EH (cell line): ENCODE measurements at places on chromosomes 6 and 20.

- no peak for DNase-seq
These were observed 11.8 kb downstream of the CASS4 start for GRCh38 chr20:56423886-56424285.

DNA sequence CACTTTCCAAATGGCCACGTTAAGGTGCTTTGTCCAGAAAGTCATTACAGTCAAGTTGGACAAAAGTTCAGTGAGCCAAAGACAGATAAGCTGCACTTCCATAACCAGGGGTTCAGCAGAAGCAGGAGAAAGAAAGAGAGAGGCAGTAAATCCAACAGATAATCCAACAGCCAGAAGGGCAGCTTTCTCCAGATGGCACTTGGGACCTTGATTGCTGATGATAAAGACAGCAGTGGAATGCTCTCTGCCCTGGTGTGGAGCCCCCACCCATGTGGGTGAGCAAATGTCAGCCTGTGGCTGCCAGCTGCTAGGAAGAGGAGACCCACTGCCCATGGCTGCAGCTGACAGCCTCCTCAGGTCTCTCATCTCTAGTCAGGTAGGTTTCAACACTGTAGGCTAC lies 18.7 kb upstream of the NRSN1 start:
- DNase-seq = no peak

DNA sequence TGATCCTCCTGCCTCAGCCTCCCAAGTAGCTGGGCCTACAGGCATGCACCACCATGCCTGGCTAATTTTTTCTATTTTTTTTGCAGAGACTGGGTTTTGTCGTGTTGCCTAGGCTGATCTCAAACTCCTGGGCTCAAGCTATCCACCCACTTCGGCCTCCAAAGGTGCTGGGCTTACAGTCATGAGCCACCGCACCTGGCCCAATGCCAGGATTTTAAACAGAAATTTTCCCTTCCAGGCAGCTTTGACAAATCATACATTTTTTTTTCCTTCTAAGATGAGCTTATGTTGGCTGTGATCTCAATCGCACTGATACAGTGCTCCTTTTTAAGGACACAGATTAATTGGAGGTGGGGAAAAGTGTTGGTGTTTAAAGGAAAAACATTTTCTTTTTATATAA lies 73.2 kb upstream of the CD2AP start:
- no peak for DNase-seq

DNA sequence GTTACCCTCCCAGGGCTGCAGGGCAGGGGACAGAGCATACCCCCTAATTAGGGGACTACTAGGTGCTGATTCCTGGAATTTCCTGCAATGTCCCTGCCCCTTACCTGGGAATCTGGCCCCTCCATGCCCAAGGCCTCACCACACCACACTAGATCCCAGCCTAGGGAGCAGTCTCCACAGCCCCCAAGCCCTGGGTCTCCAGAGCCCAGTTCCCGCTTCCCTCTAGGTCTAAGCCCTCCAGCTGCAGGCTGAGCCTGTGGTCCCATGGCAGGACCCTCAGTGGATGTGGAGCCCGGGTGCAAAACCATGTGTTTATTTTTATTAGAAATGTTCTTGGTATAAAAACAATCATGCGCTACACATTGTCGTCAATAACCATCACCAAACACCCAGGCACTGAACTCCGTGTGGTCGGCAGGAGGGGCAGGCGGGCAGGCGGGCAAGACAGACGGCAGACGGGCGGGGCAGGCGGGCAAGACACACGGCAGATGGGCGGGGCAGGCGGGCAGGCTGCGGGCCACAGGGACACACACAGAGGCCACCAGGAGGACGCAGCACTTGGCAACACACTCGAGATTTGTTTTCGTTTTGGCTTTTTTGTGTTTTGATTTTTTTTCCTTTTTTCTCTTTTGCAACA lies 124.2 kb downstream of the GRM4 start:
- no peak for DNase-seq

DNA sequence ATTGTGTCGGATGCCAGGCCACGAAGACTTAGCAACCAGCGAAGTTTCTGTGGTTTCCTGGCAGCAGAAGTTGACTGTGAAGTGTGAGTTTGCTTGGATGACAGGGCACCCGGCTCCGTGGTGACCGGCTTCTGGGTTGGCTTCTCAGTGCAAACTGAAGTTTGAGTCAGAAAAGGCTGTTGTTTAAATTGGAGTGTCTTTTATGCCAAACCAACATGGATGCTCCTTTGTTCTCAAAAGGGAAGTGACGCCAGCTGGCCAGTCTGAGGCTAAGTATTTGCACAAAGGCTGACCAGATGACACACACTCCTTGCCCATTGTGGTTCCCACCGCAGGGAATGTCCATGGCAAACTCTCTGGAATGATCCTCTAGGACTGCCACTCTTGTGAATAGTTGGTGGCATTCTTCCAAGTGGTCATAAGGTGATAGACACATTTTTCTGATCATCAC lies 164.8 kb upstream of the QKI start:
- no peak for DNase-seq

DNA sequence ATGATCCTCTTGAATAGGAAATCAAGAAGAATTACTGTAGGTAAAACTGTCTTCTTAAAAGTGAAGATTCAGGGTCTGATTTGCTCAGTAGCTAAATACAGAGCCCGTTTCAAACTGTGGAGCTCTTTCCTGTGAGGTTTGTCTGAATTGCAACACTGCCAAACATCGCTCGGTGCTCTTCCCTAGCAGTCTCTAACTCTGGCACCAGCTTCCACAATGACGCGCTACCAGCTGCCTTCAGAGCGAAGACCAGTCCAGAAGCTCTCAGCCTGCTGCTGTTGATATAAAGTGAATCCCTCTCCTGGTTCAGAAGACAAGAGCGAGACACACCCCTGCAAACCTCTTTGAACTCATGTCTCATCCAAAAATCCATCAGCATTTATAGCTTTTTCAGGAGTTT lies 447.0 kb downstream of the LMBRD1 start:
- no peak for DNase-seq

GRCh38 chr6:160130729-160131484 lies 9.3 kb downstream of the SLC22A1 start:
- DNase-seq = no peak

DNA sequence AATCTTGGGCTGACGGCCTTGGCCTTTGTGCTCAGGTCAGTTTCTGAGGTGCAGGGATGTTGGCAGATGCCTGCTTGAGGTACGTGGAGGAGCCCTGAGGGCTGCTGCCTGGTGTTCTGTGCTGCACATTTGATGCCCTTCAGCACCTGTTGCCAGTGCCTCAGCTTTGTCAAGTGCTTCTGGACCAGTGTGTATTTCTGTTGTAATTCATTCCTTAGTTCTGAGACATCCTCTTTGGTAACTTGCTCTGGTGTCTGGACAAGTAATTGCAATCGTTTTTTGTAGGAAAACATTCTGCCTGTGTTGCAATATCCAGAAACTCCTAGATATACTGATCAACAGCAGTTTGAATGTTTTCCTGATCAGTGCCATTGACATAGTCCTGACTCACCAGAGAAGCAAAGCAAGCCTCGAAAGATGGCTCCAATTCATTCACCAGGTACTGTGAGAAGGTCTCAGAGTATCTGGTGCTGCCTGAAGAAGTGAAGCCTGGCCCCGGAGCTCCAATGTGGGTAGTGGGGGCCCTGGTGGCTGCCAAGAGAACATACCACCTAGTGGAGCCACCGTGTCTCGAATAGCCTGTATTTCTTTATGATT lies 26.7 kb downstream of the ZNF337 start:
- DNase-seq = peak; percentile 74

DNA sequence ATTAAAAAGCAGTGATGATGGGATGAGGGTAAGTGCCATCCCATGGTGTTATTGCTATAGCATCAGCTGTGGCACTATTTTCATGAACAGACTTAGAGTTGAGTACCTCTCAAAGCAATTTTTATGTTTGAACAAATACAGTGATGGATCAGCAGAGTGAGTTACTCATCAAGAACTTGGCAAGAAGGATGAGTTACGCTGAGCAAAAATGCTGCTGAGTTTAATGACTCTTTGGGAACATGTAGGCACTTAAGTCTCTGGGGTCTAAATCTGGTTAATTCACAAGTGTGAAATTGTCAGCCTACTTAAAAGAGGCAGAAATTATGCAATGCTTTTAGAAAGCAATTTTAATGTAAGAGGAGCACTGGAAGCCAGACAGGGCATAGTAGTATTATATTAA lies 78.5 kb upstream of the AHI1 start:
- peak; percentile 77 for DNase-seq

DNA sequence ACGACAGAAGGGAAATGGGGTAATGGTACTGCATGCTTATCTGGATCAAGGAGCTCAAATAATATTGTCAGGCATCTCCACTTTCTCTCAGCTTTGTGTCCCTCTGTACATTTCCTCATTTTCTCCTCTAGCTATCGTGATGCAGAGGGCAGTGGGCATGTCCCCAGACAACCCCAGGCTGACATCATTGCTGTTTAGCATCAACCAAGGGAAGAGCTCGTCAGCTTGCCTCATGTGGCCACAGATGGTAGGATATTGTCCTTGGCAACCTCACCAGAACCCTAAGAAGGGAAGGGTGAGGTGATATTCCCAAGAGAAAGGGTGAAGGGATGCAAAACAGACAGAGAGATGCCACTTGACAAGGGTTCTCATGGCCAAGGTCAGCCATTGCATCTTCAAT lies 58.3 kb downstream of the MAFB start:
- DNase-seq = no peak

DNA sequence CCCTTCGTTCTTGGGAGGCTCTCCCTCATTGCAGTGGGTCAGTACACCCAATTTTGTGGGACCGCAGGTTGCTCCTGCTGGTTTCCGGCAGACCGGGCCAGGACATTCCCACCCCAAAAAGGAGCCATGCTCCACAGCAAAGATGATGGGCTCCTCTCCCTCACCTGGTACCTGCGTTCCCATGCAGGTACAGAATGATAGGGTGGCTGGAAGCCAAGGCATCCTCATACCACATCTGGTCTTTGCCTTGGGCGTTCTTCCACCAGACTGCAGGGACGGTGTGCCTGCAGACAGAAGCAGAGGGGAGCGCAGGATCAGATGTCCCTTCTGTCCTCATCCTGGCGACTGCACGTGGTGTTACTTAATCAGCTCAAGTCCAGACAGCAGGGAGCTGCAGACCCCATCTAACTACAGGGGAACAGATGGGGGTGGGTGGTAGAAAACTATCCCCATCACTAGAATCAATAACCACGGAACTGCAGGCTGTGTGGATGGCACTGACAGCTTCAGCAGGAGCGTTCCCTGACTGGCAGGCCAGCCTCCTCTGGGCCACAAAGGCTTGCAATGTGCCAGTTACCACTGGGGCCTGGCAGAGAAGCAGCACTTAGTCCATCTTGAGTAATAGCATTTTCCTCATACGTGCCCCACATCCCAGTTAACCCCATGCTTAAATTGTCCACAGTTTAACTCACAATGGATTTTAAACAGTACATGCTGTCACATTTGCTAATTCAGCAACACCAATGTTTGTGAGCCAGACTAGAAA lies 70.4 kb downstream of the ABHD12 start:
- DNase-seq = no peak

DNA sequence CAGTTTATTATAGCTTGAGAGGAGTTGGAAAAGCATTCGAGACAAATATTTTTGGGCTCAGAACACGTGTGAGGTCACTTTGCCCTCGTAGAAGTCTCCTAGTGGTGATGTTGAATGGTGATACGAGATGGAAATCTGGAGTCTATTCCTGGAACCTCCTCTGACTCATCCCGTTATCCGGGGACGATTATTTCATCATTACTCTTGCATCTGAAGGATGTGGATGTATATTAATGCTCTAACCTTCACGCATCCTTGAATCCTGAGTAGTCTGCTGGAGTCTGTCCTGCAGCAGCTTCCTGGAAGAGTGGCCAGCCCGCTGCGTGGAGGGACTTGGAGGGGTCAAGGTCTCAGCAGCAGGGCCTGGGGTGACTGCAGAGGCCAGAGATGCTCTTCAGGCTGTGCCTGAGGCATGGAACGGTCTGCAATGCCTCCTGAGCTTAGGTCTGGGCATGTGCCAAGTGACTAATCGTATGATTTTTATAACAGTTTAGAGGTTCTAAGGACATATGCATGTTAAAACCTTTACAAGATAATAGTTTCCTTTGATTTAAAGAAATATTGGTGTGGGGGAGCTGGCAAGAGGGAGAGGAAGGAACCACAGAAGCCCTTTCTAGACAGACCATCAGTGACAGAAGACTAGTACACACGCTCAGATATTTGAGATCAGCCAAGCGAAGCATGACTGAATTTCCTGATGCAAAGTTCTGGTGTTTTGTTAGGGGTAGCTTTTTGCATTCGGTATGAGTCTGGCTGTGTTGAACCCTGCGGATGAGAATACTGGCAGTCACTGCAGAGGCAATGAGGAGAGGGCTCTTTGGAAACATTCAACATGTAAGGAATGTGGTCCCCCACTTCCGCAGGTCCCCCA lies 400.2 kb downstream of the QKI start:
- DNase-seq = peak; percentile 97

DNA sequence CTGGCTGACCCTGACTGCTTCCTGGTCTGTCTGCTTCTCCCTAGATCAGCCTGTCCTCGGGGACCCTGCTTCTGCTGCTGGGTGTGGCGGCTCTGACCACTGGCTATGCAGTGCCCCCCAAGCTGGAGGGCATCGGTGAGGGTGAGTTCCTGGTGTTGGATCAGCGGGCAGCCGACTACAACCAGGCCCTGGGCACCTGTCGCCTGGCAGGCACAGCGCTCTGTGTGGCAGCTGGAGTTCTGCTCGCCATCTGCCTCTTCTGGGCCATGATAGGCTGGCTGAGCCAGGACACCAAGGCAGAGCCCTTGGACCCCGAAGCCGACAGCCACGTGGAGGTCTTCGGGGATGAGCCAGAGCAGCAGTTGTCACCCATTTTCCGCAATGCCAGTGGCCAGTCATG lies 6.3 kb downstream of the NRSN2 start:
- no peak for DNase-seq

DNA sequence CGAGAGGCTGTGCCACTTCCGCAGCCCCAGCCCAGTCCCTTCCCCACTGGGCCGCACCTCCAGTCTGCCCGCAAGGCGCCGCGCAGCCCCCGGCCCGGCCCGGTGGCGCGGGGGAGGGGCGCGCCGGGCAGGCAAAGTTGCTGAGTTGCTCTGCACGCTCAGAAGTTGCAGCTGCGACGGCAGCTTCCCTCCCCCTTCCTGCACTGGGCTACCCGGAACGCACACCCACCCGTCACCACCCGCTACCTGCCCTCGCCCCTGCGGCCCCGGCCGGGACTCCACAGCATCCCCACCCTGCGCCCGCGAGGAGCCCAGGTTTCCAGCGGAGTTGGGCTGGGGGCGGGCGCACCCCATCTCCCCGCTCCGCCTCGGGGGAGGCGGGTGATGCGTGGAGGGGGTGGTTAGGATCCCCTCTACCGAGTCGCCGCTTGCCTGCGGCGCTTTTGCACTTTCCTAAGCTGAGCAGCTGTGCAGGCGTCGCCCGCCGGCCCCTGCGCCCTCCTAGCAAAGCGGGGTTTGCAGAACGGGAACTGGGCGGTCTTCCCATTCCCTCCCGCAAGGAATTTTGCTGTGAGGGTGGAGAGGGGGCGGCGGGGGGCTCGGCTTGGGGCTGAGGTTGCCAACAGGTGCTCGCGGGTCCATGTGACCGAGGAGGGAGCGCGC lies 55.9 kb upstream of the RREB1 start:
- DNase-seq = peak; percentile 34

GRCh38 chr20:3283222-3283820 lies 44.3 kb upstream of the SLC4A11 start:
- DNase-seq = no peak
